ENCODE measurements at places on chromosomes 2 and 18. TPM values are rescaled to one million over a fixed set of nuclear protein-coding genes. Genes with fewer than 3 reads are reported as not detected.

MAP3K2 gene
- 56.9 TPM for total RNA-seq

PTPN4 gene
- total RNA-seq: 76.4 TPM

DSEL gene
- total RNA-seq: 0.06 TPM

RPRM gene
- not detected for total RNA-seq

FN1 gene
- total RNA-seq: 2.5 TPM

TUBA3E gene
- total RNA-seq: not detected

EFHD1 gene
- total RNA-seq: 1.4 TPM

SRSF7 gene
- total RNA-seq: 378 TPM

ARHGAP28 gene
- not detected for total RNA-seq

SKA1 gene
- 45.6 TPM for total RNA-seq

EML6 gene
- total RNA-seq: 3.1 TPM

CDK5R2 gene
- total RNA-seq: not detected

UCN gene
- 1.1 TPM for total RNA-seq

EHBP1 gene
- 29.5 TPM for total RNA-seq

FAP gene
- total RNA-seq: not detected

B4GALT6 gene
- 0.41 TPM for total RNA-seq

EFR3B gene
- 0.23 TPM for total RNA-seq

MEP1B gene
- not detected for total RNA-seq

DSG1 gene
- not detected for total RNA-seq

MYL12B gene
- 313 TPM for total RNA-seq

RAB6C gene
- total RNA-seq: not detected

FECH gene
- total RNA-seq: 28.8 TPM

PAX3 gene
- total RNA-seq: not detected

FSHR gene
- not detected for total RNA-seq

PROM2 gene
- not detected for total RNA-seq

NR4A2 gene
- total RNA-seq: 14.8 TPM

CMPK2 gene
- total RNA-seq: 164 TPM

MAL gene
- total RNA-seq: 54.6 TPM

KCNJ13 gene
- not detected for total RNA-seq

HOXD13 gene
- not detected for total RNA-seq

BOK gene
- total RNA-seq: not detected

PFN4 gene
- not detected for total RNA-seq

HNRNPLL gene
- 88.8 TPM for total RNA-seq

ADGRF3 gene
- 4.6 TPM for total RNA-seq

UBXN4 gene
- total RNA-seq: 105 TPM

SERPINB10 gene
- not detected for total RNA-seq

CYRIA gene
- total RNA-seq: 0.77 TPM

CETN1 gene
- total RNA-seq: not detected

GDF7 gene
- not detected for total RNA-seq

TMEM169 gene
- 1.1 TPM for total RNA-seq

NMS gene
- total RNA-seq: not detected

HADHB gene
- total RNA-seq: 83.5 TPM

MREG gene
- total RNA-seq: 16.2 TPM

TIMM21 gene
- 37.4 TPM for total RNA-seq

KIF5C gene
- total RNA-seq: 16.2 TPM

DYSF gene
- 7.3 TPM for total RNA-seq

ARHGAP25 gene
- total RNA-seq: 126 TPM

CCDC68 gene
- not detected for total RNA-seq

DAW1 gene
- not detected for total RNA-seq

RMC1 gene
- total RNA-seq: 51.7 TPM

BCL11A gene
- not detected for total RNA-seq

SH3RF3 gene
- total RNA-seq: 0.06 TPM

REG1B gene
- total RNA-seq: not detected

C2orf66 gene
- 0.16 TPM for total RNA-seq

CCDC102B gene
- 2.1 TPM for total RNA-seq

ST8SIA3 gene
- total RNA-seq: not detected

HAAO gene
- total RNA-seq: not detected

All from activated CD8-positive, alpha-beta memory T cell treated with anti-CD3 and anti-CD28 coated beads, Interleukin-2, amount 10 ng/mL, durations not matched to agents 7 days and 5 days (primary cell).